ENCODE measurements at places on chromosomes 2 and 18.

- DNase-seq, result no peak
These were observed 823 bp upstream of the RNU2-63P start for GRCh38 chr2:88016960-88017779.

GRCh38 chr18:79458917-79459803 is 63.4 kb downstream of the NFATC1 start:
- no peak for DNase-seq

DNA sequence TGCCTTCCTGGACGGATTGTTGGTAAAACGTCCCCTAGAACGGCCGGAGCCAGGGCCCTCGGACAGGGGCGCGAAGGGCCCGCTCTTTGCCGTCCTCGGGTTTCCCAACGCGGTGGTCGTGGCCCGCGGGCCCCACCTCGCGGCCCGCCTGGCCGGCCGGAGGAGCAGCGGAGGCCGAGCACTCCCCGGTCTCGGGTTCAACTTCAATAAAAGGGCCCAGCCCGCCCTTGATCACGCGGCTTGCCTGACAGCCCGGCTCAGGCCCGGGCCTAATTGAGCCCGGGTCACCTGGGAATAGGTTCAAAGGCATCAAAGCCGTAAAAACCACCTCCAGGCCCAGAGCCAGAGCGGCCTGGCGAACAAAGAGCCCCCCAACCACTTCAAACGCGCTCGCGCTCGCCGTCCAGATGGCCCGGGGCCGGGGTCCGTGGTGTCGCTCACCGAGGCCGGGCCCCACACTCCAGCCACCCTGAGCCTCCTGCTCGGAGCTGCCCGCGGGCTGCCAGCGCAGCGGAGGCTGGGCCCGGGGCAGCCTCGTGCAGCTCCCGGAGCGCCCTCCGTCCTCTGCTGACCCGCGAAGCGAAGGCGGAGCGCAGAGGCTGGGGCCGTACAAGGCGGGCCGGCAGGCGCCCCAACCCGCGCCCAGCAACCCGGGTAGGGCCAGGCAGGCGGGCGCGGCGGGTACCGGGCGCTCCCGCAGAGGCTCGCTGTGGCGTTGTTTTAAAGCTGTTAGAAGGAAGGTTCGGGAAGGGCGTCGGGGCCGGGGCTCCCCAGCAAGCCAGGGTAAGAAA is 1.1 kb upstream of the TWIST2 start:
- peak; percentile 74 for DNase-seq

GRCh38 chr2:79792090-79792489 is 279.2 kb downstream of the CTNNA2 start:
- DNase-seq, result no peak
